ENCODE measurements at places on chromosomes 1 and 21. TPM values are rescaled to one million over a fixed set of nuclear protein-coding genes. Genes with fewer than 3 reads are reported as not detected.
A peak's percentile ranks its signal among the peaks of the same experiment; 100 is the strongest.

DNA sequence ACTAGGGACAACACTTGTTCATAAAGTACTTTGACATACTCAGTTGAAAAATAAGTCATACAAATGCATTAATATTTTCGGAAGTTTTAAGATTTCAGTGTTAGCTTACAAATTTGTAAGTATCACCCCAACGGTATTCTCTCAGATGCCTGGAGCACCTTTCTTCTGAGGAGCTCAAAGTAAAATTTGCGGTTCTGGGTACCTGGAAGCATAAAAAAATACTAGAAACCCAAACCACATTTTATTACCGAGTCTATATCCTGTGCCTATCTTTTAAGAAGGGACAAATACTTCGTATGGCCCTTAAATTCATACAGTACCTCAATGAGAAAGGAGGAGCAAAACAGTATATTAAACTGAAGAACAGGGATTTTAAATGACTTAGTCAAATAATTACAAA lies 10.2 kb downstream of the SRSF4 start:
- DNase-seq = no peak

DNA sequence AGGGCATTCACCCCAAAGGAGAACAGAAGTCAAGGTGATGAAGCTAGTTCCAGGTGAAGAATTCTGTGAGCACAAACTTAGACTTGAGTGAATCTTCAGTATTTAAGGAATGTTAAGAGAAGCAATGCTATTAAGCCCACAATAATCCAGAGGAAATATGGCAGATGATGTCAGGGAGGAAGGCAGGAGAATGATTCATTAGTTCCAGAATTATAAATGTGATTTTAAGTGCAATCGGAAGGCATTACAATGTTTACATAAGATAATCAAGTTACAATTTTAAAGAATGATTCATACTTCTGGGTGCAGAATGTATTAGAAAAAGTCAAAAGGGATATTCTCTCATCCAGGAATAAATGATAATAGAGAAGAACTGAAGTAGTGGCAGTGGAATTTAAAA lies 545.2 kb upstream of the BRINP3 start:
- no peak for DNase-seq

DNA sequence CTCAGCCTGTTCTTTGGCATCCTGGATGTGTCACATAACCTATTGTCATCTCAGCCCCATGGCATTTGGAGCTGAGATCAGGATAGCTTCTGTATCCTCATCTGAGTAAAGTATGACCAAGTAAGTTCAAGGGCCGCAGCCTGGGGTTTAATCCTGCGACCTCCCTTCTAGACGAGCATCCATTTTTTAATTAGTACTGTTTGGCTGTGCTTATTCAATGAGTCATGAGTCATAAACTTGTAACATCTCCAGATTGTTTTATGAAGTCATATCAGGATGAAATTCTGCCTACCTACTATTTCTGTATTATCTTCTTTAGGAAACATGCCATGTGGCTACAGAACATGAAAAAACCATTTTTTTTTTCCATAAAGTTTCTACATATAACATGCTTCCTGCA lies 119.1 kb downstream of the ERG start:
- no peak for DNase-seq

MYOM3 gene
- not detected for total RNA-seq

- DNase-seq = peak; percentile 91
These were observed 73.2 kb upstream of the TRAPPC10 start for GRCh38 chr21:43938751-43939442.

DNA sequence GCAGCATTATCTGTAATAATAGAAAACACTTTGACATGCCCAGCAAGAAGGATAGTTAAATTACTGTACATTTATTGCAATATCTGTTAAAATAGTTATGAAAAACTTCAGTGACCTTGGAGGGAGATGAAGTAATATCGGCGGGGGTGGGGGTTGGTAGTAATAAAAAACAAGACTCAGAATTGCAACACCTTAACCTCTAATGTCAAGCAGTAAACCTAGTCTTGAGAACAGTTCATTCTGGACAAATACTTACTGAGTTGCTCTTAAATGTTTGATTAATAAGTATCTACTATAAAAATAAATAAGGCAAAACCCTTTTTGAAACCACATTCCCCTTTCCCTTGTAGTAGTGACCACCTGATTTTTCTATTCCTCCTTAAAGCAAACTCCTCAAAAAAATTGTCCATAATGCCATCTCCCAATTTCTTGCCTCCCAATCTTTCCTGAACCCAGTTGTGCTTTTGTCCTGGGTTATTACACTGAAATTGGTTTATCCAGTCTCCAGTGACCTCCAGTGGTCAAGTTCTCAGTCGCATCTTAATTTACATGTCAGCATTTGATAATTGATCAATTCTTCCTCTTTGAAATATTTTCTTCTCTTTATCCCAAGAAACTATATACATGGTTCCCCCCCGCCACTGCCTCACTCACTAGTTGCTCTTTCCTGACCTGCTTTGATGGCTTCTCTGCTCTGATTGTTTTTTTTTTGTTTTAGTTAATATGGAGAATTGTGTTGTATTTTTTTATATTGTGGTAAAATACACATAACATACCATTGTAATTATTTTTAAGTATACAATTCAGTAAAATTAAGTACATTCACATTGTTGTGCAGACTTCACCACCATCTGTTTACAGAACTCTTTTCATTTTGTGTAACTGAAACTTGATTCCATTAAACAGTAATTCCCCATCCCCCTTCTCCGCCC lies 36.8 kb downstream of the RAP1A start:
- no peak for DNase-seq

KRTAP24-1 gene
- not detected for total RNA-seq

GRCh38 chr21:35825370-35826353 lies 234.7 kb downstream of the SETD4 start:
- DNase-seq = no peak

Data from activated T-cell treated with anti-CD3 and anti-CD28 coated beads, Interleukin-2, amount 50 U/mL, for 72 hours (primary cell).